Ammon's horn (tissue), 1 donor: ENCODE measurements at places on chromosomes 13 and 19.
A peak's percentile ranks its signal among the peaks of the same experiment; 100 is the strongest.

DNA sequence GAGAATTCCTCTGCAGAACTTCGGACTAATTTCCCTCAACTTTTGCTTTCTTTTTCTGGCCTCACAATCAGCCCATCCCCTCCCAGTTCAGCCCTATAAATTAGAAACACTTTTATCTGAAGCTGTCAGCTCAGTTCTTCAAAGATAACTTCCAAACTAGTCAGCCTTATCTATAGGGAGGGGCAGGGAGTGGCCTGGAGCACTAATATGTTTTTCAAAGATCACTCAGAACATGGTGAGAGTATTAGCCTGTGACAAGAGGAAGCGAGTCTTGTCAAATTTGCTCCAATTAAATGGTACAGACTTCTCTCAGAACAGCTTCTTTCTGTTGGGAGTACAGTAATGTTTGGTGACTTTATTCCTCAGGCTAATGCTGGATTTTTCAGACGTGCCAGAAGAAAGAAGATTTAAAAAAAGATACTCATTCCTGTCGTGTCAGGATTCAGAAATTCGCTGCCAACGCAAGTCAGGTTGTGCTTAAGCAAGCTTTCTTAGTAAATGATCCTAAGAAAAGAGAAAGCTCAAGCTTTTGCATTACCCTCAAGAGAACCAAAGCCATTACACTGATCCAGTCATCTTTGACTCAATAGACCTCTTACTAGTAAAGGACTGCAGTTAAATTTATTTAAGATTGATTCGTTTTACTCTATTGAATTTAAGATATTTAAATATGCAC lies 1033.6 kb downstream of the SLITRK5 start:
- no peak for DNase-seq

DNA sequence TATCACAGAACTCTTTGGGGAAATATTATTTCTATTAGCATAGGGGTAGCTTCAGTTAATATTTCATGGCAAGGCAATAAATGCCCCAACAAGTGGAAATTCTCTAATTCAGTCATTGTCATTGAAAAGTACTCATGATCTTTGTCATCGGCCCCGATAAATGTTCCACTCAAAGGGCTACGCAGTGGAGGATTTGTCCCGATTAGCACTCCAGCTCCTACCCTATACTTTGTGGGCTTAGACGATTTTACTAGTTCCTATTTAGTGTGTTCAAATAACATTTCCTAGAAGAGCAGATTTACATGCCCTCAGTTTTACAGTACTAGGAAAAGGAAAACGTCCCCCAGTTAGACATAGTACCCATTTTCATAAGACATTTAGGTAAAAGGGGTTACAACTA lies 38.0 kb upstream of the ATP12A start:
- no peak for DNase-seq

- DNase-seq: no peak
Observed at GRCh38 chr13:63463782-63464610, 2048.3 kb upstream of the PCDH20 start.

GRCh38 chr13:107192289-107192688 lies 624.4 kb upstream of the ARGLU1 start:
- no peak for DNase-seq

DNA sequence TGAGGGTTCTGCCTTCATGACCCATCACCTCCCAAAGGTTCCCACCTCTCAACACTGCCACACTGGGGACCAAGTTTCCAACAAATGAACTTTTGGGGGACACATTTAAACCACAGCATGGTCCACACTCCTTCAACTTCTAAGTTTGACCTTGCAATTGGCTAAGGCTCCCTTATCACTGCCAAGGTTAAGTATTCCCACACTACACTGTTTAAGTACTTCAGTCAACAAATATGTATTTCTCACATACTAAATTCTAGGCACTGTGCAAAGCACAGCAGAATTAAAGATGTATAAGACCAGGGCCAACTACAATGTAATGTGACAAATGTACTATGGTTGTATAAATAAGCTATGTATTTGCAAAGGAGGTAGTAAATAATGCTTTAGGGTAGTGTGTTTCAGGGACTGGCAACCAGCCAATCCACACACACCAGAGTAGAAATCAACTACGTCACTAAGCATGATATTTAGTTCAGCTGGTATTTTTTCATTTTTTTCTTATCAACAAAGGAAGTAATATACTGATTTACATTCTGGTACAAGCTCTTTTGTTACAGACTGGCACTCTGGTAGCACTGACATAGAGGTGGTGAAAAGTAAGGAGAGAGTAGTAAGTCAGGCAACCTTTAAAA lies 12.2 kb downstream of the NUFIP1 start:
- no peak for DNase-seq

- DNase-seq: peak; percentile 52
Observed at GRCh38 chr13:48976576-48977285, 1.0 kb downstream of the FNDC3A start.

DNA sequence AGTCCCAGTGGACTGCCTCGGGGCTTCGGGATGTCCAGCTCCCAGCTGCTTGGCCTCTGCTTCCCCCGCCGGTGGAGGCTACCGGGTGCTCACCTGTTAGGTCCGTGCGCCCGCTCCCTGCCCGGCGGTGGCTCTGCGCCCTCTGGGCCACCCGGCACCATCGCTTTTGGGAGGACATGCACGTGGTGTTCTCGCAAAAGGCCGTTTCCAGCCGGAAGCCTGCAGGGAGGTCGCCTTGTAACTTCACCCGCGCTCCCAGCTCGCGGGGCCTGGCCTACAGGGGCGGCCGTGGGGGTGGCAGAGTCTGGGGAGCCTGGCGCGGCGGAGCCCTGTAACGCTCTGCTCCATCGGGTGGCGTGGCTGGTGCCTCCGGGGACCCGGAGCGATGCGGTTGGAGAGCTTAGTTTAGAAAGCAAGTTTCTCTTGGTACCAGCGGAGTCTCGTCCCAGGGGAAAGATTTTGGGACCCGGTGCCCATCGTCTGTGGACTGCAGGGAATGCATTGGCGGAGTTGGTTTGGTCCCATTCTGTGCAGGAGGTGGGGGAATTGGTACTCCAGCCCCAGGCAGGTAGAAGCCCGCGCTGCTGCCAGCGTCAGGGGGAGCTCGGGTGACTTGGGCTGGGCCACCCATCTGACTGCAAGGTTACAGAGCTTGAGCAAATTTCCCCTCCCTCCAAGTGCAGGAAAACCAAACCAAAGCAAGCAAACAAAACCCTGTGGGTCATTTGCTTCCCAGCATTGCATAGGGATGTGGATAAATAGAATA lies 673 bp downstream of the SPATA13 start:
- peak; percentile 57 for DNase-seq

DNA sequence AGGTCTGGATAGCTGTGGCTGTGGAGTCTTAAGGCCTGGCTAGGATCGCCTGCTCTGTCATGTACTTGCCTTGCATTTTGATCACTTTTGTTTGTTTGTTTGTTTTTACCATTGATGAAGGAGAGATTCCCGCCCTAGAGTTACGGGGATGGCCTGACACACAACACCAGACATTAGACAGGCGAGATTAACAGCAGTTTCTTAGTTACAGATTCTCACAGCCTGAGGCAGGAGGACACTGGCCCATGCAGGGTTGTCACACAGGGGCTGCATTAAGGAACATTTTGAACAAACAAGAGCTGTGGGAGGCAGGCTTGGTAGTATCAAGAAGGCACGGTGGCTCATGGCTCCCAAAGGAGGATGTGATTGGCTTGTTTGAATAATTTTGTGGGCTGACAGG lies 291.8 kb downstream of the HS6ST3 start:
- no peak for DNase-seq

GRCh38 chr13:29193083-29193482 lies 372.9 kb downstream of the MTUS2 start:
- DNase-seq: no peak

GRCh38 chr13:73000027-73000674 lies 58.7 kb upstream of the KLF5 start:
- peak; percentile 31 for DNase-seq

GRCh38 chr19:10113592-10113963 lies 2.1 kb downstream of the P2RY11 start:
- DNase-seq: no peak

GRCh38 chr13:37587236-37587635 lies 11.3 kb downstream of the POSTN start:
- no peak for DNase-seq

DNA sequence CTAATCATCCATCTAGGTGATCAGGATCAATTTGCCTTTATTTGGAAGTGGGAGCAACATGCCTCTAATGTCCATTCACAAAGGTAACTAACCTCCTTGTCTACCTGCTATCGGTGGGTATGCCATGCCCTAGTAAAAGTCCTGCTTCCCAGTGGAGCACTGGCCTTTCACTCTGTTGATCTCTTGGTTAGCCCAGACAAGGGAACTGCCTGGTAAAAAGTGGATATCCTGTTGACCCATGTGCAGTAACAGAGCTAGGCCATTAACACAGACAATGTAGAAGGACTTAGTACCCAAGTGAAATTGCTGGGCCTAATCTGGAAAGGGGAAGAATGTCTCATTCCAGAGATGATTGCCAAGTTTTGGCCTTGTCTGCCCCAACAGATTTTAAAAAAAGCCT lies 171.5 kb upstream of the CSNK1A1L start:
- DNase-seq: no peak

GRCh38 chr13:114230117-114230516 lies 4.6 kb upstream of the CDC16 start:
- DNase-seq: no peak

- DNase-seq: no peak
Observed at GRCh38 chr19:47096100-47096704, 17.4 kb downstream of the ZC3H4 start.
